Spinal cord (tissue), 10 donors: ENCODE measurements at places on chromosomes 5 and 9.

GRCh38 chr5:10288592-10289219 is 19.0 kb downstream of the CMBL start:
- DNase-seq: no peak

- DNase-seq: no peak
These were observed 202.7 kb downstream of the ATP10B start for GRCh38 chr5:160649304-160649703.

DNA sequence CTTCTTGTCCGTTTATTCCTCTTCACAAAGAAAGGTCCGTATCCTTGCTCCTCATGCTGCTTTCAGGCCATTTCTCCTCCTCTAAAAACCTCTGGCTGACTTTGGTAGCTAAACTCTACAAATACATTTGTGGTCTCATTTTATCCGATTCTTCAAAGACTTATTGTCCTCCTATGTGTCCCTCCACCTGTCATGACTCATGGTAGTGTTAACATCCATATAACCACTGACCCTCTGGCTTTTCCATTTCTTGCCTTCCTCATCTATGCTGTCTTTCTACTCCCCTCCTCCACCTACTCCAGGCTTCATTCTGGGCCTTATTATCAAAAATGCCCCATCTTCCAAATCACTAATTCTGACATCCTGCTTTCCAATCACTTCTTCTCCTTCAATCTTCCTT is 4.1 kb upstream of the SEMA6A start:
- no peak for DNase-seq

DNA sequence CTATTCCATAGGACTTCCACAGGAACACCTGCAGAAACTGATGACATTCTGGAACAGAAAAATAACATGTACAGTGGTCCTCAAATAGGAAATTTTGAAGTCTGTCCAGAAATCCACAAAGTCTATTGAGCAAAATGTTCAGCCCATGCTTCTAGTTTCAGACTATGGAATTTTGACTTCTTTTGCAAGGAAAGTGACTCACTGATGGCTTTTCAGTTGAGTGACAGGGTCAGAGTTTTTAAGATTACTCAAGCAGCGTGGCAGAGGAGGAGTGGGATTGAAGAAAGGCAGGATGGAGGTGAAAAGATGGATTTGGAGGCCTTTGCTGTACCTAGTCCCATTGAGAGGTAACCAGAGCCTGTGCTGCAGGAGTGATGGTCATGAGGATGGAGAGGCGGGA is 151.5 kb downstream of the GOLPH3 start:
- DNase-seq: no peak

- DNase-seq: no peak
These were observed 109.8 kb downstream of the NR6A1 start for GRCh38 chr9:124661271-124661670.
